Right atrium auricular region (tissue), 2 donors: ENCODE measurements at places on chromosomes 6 and 20. TPM values are rescaled to one million over a fixed set of nuclear protein-coding genes. Genes with fewer than 3 reads are reported as not detected.

DNA sequence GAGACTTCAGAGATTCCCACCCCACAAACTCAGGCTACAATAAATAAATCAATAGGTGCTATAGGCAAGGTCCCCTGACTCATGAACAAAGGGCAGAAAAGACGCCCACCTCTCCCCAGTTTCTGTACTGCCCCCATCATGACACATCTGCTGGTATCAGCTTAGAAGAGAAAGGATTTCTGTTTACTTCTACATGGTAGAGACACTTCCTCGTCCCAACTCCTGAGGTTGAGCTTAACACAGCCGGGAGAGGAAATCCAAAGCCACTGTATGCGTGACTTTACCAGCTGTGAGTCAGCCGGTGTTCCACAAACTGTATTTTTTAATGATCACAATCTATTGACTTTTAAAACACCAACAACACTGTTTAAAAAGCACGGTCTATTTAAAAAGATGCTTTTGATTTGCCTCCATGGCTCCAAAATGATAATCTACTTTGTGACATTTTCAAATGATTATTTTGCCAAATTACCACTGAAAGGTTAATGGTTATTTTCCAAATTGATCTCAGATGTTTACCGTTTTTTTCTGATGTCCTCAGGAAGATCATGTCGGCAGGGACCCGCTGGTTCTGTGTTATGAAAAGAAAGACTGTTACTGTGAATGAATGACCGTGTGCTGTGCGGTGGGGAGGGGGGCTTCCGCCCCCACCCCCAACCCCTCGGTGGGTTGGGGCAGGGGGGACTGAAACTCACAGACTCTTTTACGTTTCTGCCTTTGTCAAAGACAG lies 72.5 kb downstream of the ATP9A start:
- no peak for DNase-seq

The ARMH2 gene
- not detected for total RNA-seq

DNA sequence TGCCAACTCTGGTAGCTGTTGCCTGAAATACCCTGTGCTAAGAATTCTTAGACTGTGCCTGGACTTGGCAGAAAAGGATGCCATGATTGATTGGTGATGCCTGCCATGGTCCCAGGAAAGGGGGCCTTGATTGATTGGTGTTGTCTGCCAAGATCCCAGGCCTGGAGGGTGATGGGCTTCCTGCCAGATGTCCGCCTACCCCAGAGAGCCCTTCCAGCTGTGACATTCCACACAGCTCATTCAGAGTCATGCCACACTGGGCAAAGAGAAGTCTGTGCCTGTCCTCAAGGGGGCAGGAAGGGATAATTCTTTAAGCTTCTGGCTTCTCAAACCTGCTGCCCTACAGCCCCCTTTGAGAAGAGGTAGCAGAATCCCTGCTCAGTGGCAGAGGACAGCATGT lies 24.6 kb downstream of the RIMS4 start:
- DNase-seq = no peak

GRCh38 chr6:51844336-51844735 lies 243.1 kb downstream of the PKHD1 start:
- no peak for DNase-seq

The BPI gene
- total RNA-seq = not detected

DNA sequence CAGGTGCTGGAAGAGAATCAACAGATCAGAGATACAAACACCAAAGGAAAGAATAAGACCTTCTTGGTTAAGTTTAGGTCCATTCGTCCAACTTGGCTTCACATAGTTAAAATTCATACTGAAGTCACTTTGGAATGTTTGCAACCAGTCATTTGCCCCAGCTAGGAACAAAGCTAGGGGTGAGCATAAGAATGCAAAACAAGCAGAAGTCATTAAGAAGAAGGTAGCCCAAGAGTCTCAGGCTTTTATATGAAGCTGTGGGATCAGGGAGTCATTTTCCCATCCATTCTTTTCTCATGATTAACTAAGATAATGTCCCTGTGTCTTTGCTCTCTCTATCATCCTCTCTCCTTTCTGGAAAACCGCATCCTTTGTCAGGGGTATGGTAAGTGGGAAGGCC lies 51.5 kb upstream of the TMEM170B start:
- no peak for DNase-seq

- DNase-seq = no peak
Observed at GRCh38 chr6:118281291-118281690, 266.8 kb upstream of the PLN start.

The PSORS1C2 gene
- not detected for total RNA-seq

DNA sequence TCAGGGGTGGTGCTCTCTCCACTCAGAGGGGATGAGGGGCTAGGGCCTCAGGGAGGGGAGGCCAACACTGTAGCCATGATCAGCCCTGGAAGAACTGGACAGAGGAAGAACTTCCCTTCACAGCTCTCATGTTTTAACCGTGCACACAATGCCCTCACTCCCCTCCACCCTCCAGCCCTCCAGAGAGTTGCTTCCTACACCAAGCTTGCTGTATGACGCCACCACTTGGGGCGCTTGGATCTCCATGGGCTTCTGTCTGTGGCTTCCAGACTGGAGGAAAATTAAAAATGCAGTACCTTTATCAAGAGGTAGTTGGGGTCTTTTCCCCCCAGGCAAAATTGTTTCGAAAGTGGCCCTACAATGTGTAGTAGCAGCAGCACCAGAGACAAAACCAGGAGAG lies 48.4 kb downstream of the ARHGAP40 start:
- no peak for DNase-seq

The TFAP2D gene
- not detected for total RNA-seq

The UST gene
- total RNA-seq = 4.3 TPM

The CLIC5 gene
- total RNA-seq = 114 TPM

DNA sequence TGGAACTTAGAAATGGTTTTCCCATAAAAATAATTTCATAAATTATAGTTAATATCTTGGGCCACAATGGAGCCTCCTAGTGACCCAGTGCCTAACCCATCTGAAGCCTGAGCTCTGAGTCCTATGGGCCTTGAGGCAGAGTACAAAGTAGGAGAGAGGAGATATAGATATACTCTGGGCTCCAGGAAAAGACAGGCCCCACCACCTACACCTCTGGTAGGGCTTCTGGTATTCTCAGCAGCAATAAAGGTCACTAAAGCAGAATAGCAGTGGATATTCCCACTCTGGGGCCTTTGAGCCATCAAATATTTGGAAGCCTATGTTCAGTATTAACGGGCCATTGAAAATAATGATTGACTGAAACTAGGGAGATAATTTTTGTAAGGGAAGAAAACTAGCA lies 24.1 kb downstream of the CYP39A1 start:
- no peak for DNase-seq

- no peak for DNase-seq
Observed at GRCh38 chr20:1062334-1063010, 55.9 kb upstream of the PSMF1 start.

GRCh38 chr20:16491294-16491905 lies 81.8 kb downstream of the KIF16B start:
- no peak for DNase-seq
